ENCODE measurements at places on chromosomes 11 and 22.

GRCh38 chr11:76257074-76257719 lies 50.9 kb upstream of the WNT11 start:
- no peaks in the 10 kb centered on the region for H3K36me3 ChIP-seq
- no peaks in the 10 kb centered on the region for H3K27me3 ChIP-seq
- no peak overlapping the region for H3K4me3 ChIP-seq
- DNase-seq: peak; percentile 44
- H3K4me1 ChIP-seq: peaks cover 7% of the 10 kb centered on the region

DNA sequence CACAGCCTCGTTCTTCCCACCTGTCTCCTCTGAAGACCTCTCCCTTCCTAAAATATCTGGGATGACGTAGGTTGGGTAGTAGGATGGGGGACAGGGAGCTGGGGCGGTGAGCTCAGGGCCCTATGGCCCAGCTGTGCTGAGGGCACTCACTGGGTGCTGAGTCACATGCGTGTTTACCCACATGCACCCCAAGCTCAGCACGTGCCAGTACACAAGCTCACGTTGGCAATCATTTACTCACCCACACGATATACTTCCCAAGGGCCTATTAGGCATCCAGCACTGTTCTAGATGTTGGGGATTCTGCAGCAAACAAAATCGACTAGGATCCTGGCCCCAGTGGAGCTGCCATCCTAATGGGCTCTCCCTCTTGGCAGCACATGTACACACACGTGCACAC lies 28.7 kb downstream of the ARAP1 start:
- DNase-seq: no peak
- peaks cover 23% of the 10 kb centered on the region for H3K4me1 ChIP-seq
- H3K27me3 ChIP-seq: no peaks in the 10 kb centered on the region
- no peaks in the 10 kb centered on the region for H3K36me3 ChIP-seq
- H3K27ac ChIP-seq: no peak overlapping the region

DNA sequence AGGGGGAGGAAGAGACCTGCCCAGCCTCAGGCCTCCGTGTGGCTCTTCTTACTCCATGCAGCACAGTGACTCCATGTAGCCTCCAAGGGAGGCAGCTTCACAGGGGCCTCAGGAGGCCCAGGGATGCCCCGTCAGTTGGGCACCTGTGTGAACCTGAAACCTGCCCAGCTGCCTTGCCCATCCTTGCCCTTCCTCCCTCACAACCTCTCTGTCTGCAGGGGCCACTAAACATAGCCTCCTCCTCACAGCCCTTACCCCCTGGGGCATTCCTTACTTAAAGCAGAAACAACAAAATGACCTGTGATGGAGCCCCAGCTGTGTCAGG lies 7.1 kb downstream of the LRRC32 start:
- H3K27ac ChIP-seq: no peak overlapping the region
- no peak for DNase-seq
- peaks cover 60% of the 10 kb centered on the region for H3K36me3 ChIP-seq
- no peaks in the 10 kb centered on the region for H3K27me3 ChIP-seq
- H3K4me3 ChIP-seq: no peak overlapping the region
- H3K4me1 ChIP-seq: peaks cover 6% of the 10 kb centered on the region

DNA sequence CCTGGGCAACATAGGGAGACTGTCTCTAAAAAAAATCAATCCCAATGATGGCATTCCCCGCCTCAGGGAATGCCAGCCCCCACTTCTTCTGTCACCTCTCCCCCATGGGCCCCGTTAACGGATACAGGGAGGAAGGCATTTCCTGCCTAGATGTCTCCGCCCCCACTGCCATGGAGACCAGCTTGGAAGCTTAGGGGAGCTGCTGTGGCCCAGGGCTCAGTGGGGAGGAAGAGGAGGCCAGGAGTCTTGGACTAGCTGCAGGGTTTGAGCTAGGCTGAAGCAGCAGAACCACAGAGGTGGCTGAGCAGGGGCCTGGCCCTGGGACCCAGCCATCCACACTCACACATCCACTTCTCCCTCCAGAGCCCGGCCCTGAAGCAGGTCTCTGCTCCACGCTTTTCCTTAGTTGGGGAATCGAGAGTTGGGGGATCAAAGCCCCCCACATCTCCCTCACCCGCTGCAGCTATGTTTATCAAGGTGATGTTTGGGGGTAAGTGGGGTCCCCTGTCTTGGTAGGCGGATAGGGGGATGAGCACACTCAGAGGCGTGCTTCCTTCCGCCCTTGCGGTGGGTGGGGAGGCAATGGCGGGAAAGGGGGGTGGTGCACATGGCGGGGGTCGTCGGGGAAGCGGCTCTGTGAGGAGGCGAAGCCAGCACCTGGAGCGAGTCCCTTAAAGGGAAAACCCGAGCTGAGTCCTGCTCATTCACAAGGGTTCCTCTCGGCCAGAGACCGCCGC lies at the start of gene C22orf15:
C22orf15 (plus strand) TSS at position 149 of the 737 bp plus-strand sequence; CDS start at position 466, 317 bp downstream.
- H3K4me1 ChIP-seq: peaks cover 6% of the 10 kb centered on the region
- H3K36me3 ChIP-seq: no peaks in the 10 kb centered on the region
- no peaks in the 10 kb centered on the region for H3K27me3 ChIP-seq

DNA sequence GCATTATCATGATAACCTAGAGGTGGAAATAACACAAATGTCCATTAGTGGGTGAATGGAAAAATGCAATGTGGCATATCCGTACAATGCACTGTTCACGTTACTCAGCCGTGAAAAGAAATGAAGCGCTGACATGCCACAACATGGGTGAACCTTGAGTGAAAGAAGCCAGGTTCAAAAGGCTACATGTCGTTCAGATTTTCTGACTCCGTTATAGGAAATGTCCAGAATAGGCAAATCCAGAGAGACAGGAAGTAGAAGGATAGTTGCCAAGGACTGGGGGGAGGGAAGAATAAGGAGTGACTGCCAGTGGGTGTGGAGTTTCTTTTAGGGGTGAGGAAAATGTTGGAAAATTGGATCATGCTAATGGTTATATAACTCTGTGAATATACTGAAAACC lies 133.8 kb downstream of the ATXN10 start:
- peaks cover 8% of the 10 kb centered on the region for H3K36me3 ChIP-seq
- no peak overlapping the region for H3K4me3 ChIP-seq
- no peak overlapping the region for H3K27ac ChIP-seq
- no peak for DNase-seq
- H3K4me1 ChIP-seq: peaks cover 8% of the 10 kb centered on the region
- no peaks in the 10 kb centered on the region for H3K27me3 ChIP-seq

DNA sequence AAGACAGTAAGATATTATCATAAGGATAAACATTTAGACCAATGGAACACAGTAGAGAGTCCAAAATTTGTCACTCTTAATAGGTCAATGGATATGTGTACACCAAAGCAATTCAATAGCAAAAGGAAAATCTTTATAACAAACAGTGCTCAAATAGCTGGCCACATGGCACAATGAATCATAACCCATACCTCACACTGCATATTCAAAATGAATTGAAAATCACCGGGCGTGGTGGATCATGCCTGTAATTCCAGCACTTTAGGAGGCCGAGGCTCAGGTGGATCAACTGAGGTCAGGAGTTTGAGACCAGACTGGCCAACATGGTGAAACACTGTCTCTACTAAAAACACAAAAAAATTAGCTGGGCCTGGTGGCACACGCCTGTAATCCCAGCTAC lies 8.4 kb downstream of the SNX32 start:
- peak; percentile 62 for DNase-seq
- no peaks in the 10 kb centered on the region for H3K27me3 ChIP-seq
- no peaks in the 10 kb centered on the region for H3K36me3 ChIP-seq
- H3K4me1 ChIP-seq: no peaks in the 10 kb centered on the region
- H3K4me3 ChIP-seq: no peak overlapping the region

- no peaks in the 10 kb centered on the region for H3K36me3 ChIP-seq
- no peaks in the 10 kb centered on the region for H3K27me3 ChIP-seq
- DNase-seq: no peak
- no peak overlapping the region for H3K4me3 ChIP-seq
- H3K27ac ChIP-seq: no peak overlapping the region
Measured at GRCh38 chr11:111148121-111148520, 97.4 kb upstream of the POU2AF2 start.

GRCh38 chr11:125496529-125496857 lies 428 bp upstream of the FEZ1 start:
- peaks cover 7% of the 10 kb centered on the region for H3K4me1 ChIP-seq
- H3K27ac ChIP-seq: no peak overlapping the region
- H3K27me3 ChIP-seq: peaks cover 12% of the 10 kb centered on the region
- DNase-seq: no peak

DNA sequence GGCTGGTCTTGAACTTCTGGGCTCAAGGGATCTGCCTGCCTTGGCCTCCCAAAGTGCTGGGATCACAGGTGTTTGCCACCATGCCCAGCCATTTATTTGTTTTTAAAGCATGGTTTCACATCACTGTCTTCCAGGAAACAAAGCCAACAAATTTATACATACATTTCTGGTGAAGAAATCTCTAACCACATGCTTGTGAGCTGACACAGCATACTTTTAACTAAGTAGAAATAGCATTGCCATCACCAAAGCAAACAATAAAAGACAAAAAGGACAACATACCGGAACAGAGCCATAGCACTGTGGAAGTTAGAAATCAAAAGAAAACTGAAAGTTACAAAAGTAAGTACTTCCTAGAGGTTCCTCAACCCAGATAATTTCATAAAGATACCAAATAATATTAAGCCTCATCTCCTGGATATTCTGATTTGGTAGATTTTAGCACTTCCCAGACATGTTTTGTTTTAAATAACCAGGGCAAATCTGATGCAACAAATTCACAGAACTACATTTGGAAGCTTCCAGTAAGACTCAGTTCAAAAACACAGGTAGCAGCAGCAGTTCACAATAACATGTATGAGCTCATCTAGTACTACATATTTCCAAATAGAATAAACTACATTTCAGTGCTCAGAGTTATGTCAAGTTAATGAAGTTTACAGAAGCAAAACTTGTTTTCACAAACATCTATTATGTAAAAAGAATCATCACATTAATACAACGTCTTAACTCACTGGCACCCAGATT lies 70.6 kb downstream of the RRAS2 start:
- peaks cover 7% of the 10 kb centered on the region for H3K36me3 ChIP-seq
- peak; percentile 80 for DNase-seq
- no peaks in the 10 kb centered on the region for H3K4me1 ChIP-seq

GRCh38 chr11:34512840-34513681 lies 533 bp downstream of the ELF5 start:
- no peak overlapping the region for H3K4me3 ChIP-seq
- no peaks in the 10 kb centered on the region for H3K36me3 ChIP-seq
- H3K27me3 ChIP-seq: no peaks in the 10 kb centered on the region
- H3K4me1 ChIP-seq: peaks cover 8% of the 10 kb centered on the region
- no peak overlapping the region for H3K27ac ChIP-seq
- peak; percentile 71 for DNase-seq
